GM13977 (cell line): ENCODE measurements at places on chromosomes 5 and 9.

GRCh38 chr9:137725598-137725997, 106.8 kb downstream of the EHMT1 start:
- no peak for DNase-seq

DNA sequence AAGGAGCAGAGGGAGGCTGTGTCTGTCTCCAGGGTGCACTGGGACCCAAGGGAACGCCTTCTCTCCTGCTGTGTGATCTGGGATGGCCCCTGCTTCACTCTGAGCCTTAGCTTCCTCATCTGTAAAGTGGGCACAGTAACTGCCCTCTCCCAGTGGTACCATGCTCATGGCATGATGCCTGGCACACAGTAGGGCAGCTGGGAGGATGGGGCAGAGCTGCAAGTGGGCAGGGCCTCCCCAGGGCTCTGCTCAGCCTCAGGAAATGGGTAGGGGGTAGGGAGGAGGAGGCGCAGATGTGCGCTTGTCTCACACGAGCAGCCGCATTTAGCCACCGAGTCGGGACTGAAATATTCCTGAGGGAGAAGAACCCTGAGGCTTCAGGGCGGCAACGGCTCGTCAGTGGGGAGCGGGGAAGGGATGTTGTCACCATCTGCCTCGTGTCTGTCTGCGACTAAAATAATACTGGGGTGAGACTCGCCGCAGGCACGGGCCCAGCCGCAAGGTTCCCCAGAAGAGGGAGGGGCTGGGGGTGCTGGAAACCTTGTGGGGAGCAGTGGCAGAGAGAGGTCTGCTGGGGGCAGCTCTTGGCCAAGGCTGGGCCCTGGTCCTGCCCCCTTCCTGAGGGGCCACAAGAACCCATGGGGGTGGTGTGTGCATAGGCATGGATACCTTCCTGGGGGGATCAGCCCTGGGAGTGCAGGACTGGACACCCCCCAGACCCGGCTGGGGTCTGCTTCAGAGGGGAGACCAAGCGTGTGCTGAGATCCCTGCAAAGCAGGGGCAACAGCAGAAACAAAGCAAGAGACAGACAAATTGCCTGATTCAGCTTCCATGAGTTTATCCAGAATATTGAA, 55.2 kb upstream of the PSD2 start:
- peak; percentile 61 for DNase-seq

- DNase-seq: no peak
These were observed 3.4 kb upstream of the RXRA start for GRCh38 chr9:134322781-134323241.

DNA sequence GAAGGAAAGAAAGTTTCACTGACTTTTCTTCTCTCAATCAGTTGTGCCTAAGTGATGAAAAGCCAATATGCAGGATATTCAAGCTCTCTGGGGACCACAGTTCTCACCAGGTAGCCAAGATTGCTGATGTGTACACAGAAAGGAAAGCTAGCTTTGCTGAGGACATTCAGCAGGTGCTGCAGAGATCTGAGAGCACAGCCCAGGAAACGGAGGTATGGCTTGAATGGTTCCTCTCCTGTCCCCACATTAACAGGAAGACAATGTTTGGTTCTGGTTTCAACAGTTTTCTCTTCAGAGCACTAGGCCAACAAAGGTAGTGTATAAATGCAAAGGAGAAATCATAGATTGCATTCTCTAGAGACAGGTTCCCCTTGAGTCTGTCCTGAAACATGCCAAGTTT, 69.6 kb downstream of the PTPDC1 start:
- DNase-seq: no peak

DNA sequence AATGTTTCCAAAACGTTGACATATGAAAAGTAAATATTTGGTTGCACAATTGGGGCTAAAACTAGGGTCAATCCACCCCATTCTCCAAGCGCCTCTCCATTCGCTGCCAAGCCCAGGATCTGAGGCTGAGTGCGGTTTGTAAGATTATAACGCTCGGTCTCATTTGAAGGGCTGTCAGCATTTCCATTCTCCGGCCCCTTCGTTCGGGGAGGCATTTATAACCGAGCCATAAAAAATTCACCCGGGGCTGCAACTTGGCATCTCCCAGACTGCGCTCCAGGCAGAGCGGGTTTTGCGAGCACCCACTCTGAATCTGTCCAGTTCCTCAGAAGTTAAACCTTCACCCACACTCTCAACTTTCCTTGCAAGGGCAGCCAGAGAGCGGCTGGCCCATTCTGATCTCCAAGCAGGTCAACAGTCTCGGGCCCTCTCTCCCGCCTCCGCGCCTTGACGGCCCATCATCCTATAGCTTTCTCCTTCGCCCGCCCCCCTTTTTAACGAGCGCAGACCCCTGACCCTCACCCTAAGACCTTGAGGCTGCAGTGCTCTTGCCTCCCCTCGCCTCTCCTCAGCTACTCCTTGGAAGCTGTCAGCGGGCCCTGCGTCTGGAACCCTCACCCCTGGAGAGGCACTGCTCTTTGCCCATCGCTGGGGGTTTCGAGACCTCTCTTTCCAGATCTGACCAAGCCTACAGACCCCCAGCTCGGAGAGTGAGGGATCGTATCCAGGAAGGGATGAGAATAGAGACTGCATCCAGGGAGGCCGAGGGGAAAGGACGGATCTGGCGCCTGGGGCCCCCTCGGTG, 1.1 kb downstream of the SLIT3 start:
- no peak for DNase-seq

DNA sequence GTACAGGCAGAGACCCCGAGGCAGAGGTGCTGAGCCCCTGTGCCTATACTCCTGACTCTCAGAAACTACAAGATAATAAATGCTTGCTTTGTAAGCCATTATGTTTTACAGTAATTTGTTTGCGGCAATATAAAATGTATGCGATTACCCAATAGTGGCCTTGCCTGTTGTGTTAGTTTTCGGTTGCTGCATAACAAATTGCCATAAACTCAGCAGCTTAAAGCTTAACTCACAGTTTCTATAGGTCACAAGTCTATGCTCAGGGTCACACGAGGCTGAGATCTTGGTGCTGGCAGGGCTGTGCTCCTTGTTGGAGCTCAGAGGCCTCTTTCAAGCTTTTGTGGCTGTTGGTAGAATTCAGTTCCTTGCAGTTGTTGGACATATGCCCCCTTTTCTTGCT, 114.8 kb downstream of the COL23A1 start:
- DNase-seq: no peak

DNA sequence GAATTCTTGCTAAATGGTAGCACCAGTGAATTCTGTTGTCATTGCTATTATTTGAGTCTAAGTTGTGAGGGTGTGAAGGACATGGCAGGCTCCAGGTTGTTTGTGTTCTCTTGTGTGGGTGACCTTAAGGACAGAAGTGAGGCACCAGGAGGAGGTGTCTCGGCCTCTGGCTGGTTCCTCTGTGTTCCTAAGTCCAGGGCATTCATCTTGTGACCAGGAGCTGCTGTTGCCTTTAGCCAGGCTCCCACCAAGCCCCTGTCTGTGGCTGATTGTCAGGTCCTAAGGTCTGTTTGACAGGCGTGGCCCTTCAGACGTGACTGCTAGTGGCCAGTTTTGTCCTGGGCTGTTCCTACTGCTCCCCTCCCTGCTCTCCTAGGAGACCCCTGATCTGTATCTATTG, 89.4 kb downstream of the ANGPTL2 start:
- no peak for DNase-seq

GRCh38 chr9:19127871-19128500, 694 bp upstream of the PLIN2 start:
- peak; percentile 15 for DNase-seq

DNA sequence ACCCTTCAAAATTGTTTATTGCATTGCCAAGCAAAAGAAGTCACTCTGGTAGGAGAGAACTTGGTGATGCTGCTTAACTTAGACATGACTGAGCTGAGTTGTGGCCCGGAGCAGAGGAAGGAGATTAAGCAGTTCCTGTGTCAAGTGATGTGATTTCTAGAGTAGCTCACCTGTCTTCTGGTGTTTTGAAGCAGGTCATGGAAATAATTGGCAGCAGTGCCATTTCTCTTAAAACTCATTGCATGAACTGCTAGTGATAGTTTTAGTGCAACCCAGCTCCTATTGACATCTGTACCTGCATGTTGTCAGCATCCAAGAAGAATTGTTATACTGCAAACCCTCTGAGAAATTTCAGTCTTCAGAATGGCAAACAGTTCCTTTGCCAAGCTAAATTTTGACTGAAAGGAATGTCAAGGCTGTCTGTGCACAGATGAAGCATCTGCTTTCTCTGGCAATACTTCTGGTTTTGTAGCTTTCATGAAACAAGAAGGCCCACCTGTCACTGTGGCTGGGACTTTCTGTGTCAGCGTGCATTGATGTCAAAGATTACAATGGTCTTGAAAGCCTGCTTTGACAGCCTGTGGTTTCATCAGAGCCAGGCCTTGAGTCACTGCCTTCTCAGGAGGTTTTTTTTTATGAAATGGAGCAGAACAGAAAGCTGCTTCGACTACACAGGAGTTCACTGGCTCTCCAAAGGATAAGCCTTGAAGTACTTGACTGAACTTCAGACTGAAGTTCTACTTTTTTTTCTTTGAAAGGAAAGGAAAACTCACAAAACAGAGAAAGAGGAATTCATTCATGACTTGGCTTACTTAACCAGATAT, 90.6 kb downstream of the RALGPS1 start:
- peak; percentile 83 for DNase-seq

- DNase-seq: no peak
These were observed 18.9 kb downstream of the SLC22A5 start for GRCh38 chr5:132388244-132389050.
